DMS153 (cell line): ENCODE measurements at places on chromosomes 6 and 20.
A peak's percentile ranks its signal among the peaks of the same experiment; 100 is the strongest.

DNA sequence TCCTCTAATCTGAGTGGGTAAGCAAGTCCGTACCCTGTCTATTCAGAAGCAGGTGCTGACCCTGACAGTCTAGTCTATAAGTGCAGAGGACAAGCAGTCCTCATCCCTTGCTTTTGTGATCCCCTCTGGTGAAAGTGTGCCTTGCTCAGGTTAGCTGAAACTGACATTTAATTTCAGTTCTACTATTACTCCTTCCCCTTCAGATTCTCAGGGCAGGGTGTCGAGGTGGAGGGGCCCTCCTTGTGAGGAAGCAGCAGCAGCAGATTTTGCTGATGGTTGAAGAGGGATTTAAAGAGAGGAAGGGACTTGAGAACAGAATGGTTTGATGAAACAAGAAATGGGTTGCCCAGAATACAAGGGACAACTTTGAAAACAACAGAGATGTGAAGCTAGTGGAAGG lies 309.3 kb downstream of the CLIC5 start:
- no peak for DNase-seq

GRCh38 chr6:11423072-11423471 lies 114.5 kb upstream of the TMEM170B start:
- no peak for DNase-seq

DNA sequence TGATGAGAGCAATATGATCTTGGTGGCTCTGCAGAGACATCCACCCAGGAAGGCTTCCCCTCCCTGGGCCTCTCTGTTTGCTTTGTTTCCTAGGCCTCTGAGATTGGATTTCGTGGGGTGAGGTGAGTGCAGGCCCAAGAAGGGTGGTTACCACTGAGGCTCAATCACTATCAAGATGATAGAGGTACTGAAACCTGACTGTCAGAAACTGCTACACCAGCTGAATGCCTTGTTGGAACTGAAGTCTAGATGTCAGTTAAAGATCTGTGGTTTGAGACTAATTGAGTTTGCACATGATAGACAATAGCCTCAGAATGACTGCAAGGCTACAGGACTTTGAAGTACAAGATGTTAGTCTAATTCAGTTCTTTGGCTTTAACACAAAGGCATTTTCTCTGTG lies 15.2 kb downstream of the VNN1 start:
- DNase-seq: no peak

- DNase-seq: no peak
These were observed 1.0 kb downstream of the RALGAPA2 start for GRCh38 chr20:20711413-20711812.

- no peak for DNase-seq
These were observed 79.5 kb upstream of the ISM1 start for GRCh38 chr20:13141546-13141945.

GRCh38 chr6:84766118-84766798 lies 1.9 kb upstream of the TBX18 start:
- no peak for DNase-seq

DNA sequence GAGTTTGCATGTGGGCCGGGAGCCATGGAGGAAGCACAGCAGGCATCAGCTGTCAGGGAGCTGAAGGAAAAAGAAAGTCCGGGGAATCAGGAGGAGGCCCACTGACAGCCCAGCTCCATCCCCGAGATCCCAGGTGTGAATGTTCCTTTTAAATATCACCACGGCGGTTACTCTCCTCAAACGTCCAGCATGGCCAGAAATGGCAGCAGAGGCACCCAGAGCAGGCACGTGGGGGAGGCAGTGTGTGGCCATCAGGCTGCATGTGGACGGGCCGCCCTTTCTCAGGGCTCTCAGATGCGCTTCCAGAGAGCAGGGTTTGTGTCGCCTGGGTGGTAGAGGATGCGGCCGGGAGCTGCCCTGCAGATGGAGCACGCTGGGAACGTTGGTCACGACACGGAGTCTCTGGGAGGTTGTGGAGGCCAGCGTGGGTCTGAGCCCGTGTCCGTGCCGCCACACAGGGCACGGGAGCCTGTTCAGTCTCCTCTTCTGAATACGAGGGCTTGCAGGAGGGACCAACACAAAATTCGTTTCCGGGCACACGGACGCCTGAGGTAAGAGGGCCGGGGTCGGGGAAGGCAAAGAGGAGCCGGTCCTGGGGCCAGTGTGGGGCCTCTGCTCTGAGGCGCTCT lies 45.3 kb upstream of the DACT2 start:
- DNase-seq: no peak

- DNase-seq: no peak
These were observed 41.2 kb downstream of the SLX4IP start for GRCh38 chr20:10476319-10476724.

GRCh38 chr6:7107578-7108195 lies at the start of gene RREB1:
Gene RREB1 (plus strand): TSS chr6:7107961. CDS start chr6:7181912, 73,951 bp downstream.
- DNase-seq: no peak

DNA sequence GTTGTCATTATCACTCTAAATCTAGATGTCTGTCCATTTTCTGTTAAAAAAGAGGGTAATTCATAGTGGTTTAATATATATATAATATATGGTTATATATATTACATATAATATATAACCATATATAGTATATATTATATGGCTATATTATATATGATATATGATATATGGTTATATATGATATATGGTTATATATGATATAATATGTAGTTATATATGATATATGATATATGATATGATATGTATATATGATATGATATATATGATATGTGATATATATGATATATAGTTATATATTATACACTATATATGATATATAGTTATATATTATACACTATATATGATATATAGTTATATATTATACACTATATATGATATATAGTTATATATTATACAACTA lies 8.6 kb downstream of the OR2A4 start:
- DNase-seq: no peak

- peak; percentile 88 for DNase-seq
These were observed at the start of gene FKBP1A for GRCh38 chr20:1392693-1393506. Gene FKBP1A (minus strand): TSS chr20:1393054. CDS start chr20:1392998, 56 bp downstream.

DNA sequence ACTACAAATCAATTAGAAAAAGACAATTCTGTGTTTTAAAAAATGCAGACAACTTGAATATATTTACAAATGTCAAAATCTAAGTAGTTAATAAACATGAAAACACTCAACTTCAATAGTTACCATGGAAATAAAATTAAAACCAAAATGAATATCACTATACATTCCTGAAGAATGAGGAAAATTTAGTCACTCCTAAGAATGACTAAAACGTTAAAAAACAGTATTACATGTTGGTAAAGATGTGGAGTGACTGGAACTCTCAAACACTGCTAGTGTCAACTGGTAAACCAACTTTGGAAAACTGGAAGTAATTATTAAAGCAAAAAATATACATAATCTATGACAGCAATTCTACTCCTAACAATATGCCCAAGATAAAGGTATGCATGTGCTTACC lies 36.3 kb downstream of the AHI1 start:
- no peak for DNase-seq

- DNase-seq: no peak
These were observed 121.5 kb upstream of the NEDD9 start for GRCh38 chr6:11353921-11354389.

- peak; percentile 15 for DNase-seq
These were observed 3.1 kb downstream of the FBXL4 start for GRCh38 chr6:98944598-98945081.

DNA sequence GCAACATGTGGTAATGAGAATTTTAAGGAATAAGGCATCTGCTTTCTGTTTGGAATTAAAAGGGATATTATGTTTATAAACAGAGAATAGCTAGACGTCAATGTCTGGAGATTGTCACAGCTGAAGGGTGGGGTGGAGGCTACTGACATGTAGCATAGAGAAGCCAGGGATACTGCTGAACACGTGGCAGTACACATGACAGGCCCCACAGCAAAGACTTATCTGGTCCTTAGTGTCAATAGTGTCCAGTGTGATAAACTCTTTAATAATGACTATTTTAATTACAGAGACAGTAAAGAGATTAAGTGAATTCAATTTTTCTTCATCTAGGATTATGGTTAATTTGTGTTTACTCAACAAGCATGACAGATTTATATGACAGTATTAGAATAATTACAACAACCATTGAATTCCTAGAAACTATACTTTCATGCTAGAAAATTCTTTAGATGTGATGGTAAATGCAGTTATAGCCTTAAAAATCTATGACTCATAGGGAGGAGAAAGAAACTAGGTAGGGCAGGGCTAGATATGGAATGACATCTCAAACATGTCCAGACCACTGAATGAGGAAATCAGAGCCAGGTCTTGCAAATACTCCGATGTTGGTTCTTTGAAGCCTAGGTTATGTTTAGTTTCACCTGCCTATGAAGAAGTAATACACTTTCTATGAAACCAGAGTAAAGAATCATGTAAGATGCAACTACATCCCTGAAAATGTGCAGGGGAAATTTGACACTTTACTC lies 399.5 kb downstream of the PHF3 start:
- DNase-seq: no peak

GRCh38 chr6:169185692-169186485 lies 67.8 kb downstream of the THBS2 start:
- no peak for DNase-seq

DNA sequence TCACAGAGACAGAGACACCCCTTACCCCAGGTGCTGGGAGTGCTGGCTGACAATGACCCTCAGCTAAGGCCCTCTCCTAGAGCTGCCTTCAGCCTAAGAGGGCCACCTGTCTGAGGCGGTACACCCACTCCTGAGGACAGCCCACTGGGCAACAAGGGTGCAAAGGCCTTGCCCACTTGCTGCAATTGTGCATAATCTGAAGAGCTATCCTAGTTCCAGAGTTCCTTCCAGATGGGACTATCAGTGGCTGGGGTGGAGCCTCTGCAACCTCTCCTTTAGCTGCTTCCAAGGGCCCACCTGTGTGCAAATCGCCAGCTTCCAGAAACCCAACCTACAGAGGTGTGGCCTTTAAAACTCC lies 87.5 kb downstream of the PREX1 start:
- no peak for DNase-seq

GRCh38 chr6:139148557-139149235 lies 13.8 kb downstream of the HECA start:
- no peak for DNase-seq

DNA sequence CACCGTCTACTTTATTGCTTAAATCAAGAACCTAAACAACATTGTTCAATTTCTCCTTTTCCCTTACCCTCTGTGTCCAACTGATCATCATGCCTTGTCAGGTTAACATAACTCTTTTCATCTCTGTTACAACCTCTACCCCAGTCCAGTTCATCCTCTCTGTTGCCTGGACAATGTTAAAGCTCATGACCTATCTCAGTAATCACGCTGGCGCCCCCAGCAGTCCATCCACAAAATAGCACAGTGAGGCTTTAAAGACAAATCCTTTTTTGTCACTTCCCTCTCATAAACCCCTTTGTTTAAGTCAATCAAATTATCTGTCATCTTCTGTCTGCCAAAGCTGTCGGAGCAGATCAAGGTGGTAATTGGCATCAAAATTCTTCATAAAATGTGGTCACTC lies 140.1 kb downstream of the QKI start:
- no peak for DNase-seq

- DNase-seq: peak; percentile 18
These were observed 10.2 kb downstream of the UNC5CL start for GRCh38 chr6:41028561-41029412.

DNA sequence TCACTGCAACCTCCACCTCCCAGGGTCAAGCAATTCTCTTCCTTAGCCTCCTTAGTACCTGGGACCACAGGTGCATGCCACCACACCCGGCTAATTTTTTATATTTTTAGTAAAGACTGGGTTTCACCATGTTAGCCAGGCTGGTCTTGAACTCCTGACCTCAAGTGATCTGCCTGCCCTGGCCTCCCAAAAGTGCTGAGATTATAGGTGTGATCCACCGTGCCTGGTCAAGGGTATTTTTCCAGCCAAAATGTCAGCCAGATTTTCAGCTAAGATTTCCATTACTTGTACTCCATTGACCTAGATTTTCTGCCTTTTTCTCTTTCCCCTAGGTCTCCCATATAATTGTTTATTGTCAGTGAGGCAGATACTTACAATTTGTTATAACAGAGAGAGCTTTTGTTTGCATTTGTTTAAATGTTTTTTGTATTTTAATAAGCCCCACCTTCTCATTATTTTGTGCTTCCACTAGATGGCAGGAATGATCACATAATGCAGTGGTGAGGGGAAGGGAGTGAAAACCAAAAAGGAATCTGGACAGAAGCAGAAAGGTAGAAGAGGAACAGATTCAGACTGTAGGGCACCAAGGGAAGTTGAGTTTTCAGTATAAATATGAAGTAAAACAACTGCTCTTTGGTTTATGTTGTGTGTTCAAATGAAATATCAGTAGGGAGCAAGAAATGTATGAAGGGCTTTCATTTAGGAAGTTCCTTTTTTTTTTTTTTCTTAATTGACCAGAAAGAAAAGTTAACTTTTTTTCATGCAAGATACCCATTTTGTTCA lies 29.7 kb downstream of the RPF2 start:
- DNase-seq: no peak

DNA sequence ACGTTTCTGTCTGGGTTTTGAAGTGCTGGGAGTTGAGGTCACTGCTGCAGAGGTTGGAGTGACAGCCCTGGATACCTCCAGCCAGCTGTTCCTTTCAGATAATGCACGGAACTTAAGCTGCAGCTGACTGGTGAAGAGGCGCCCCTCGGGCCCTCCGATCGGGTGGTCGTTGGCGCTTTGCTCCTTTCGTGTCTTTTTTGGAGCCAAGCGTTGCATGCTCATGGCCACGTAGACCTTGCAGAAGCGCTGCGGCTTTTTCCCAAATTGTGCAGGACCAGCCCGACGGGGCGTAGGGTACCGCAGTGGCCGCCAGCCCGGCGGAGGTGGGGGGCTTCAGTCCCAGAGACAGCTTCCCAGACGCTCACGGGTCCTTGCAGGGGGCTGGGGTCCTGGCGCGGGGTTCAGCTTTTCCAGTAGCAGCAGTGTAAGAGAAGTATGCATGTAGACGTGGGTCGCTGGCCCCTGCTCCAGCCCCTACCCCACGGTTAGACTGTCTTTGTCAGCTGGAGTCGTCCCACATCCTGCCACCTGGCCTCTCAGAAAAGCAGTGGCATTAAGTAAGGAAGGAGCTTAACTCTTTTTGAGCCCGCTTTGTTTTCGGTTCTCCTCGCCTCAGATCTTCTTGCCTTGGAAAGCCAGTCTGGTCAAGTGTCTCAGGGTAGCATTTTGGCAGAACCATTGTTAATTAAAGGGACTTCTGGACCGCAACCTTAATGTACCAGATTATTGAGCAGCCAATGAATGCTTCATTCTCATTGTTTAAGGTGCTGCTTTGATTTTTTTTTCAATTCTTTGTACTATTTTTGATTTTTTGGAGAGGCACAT lies 838 bp downstream of the TNFAIP3 start:
- DNase-seq: no peak

DNA sequence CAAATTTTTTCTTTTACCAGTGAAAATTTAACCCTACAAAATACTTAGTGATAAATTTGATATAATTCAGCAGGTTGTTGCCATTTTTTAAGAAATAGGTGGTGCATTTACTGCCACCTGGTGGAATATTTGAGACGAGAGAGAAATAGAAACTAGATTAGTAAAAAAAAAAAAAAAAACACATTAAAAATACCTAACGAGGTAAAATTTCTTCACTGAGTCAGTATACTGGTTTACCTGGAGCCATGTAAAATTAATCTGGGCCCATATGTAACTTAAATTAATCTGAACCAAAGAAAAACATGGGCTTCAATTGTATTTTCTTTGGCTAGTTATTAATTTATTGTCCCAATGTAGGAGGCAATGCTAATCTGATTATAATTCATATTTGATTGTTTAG lies 520.8 kb downstream of the EPM2A start:
- DNase-seq: no peak
